ENCODE measurements at places on chromosomes 1 and 21.

DNA sequence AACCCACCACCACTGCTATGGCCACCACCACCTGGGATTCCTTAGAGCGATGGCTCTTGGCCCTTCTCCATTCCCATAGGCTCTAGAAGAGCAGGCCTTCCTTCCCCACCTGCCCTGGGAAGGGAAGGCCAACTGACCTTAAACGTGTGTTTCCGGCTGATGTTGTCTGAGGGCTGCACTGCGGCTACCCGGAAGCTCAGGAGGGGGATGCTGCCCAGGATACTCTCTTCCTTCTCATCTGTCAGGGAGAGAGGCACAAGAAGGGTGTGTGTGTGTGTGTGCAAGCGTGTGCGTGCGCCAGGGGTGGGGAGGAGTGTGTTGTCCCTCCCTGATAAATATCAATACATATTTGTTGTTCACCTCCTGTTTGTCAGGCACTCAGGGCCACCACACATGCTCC lies 51.0 kb upstream of the GOLT1A start:
- DNase-seq = no peak

GRCh38 chr1:217687511-217687910 lies 56.4 kb downstream of the SPATA17 start:
- DNase-seq = peak; percentile 13

DNA sequence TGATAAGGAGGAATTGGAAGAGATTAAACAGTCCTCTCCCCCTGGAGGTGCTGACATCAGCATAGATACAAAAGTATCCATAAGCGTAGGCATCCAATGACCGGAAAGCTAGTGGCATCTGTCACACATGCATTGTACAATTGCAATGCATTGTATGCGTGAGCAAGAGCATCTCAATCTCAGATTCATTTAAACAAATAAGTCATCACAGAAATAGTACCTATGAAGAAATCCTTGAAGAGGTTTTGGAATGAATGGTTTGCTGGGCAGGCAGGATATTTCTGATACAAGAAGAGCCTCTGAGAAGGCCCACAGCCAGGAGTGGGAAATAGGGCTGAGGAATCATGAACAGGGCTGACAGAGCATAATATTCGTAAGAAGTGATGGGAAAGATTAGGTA lies 88.9 kb upstream of the ABCD3 start:
- DNase-seq = no peak

DNA sequence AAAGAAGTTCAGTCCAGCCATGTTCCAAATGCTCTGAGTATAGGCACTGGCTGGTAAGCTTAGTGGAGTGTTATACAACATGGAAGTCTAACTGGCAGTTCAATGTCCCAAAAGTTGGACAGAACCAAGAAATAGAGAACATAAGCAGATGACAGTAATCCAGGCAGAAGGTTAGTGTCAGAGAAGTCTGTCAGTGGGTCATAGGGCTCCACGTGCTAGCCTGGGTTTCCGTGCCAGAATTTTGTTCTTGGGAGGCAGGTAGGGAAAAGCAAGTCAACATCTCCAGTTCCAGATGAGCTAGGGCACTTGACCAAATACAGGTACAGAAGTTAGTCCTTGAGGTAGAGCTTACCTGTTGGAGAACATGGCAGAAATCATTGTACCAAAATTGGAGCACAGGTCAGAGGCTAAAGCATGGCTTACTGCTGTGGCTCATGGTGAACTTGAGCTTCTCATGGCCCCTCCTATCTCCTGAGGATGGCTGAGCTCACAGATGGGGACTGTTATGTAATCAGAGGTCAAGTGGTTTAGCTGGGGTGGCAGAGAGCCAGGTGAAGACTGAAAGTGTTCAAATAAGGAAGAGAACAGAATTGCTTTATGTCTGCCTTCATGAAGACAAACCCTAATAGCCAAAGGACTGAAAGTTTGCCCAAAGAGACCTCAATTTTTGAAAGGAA lies 170.8 kb downstream of the NFIA start:
- peak; percentile 93 for DNase-seq

DNA sequence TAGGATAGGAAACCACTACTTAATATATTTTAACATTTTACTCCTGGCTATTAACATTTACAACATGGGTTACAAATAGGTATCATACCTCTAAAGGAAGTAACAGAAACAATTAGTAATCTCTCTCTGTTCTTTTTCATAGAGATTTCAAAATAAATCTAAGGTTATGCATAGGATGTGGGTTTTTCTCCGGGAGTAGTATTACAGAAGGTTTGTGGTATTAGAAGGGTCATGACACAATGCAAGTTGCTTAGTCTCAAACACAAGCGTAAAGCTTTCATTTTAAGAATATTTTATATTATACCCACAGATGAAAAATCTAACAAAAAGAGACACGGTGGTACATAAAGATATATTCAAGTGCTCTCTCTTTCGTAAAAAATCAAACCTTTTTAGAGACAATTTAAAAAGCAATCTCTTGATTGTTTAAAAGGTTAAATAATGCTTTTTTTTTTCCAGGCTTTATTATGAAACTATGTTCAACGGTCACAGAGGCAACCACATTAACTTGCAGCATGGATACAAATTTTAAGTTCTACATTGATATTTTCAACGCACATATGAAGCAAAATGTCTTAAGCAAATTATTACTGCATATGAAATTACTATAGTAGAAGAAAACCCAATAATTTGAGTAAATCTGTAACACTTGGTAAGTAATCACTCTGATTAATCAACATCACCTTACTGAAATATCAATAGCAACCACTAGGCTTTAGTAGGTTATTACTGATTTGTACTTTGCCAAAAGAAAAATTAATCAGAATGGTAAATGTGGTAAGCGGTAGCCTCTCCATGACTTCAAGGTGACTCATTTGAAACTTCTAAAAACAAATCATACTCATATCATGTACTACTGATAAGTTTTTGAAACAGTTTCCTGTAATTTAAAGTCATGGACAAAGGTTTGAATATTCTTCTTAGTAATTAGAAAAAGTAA lies 97.4 kb upstream of the GFI1 start:
- no peak for DNase-seq

DNA sequence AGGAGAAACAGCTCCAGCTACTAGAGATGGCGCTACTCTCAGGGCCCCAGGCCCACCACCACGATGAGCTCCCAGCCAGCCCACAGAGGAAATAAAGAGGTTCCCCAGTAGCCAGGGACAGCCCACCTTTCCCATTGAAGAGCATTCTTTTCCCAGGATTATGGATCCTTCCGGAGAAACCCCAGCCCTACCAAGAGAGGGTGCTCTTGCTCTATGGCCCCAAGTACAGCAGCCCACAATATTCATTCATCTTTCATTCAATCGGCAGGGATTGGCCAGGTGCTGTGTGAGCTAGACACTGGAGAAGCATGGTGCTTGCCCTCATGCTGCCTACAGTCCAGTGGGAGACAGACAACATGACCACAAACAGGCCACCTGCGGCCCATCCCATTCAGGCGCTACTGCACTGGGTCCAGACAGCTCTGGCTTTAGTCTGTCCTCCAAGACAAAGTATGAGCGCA lies 29.9 kb downstream of the PMVK start:
- DNase-seq = peak; percentile 28

- peak; percentile 83 for DNase-seq
Measured at GRCh38 chr1:15799928-15800835, 7.3 kb downstream of the UQCRHL start.

- no peak for DNase-seq
Measured at GRCh38 chr21:18089786-18090185, 154.8 kb upstream of the CHODL start.

DNA sequence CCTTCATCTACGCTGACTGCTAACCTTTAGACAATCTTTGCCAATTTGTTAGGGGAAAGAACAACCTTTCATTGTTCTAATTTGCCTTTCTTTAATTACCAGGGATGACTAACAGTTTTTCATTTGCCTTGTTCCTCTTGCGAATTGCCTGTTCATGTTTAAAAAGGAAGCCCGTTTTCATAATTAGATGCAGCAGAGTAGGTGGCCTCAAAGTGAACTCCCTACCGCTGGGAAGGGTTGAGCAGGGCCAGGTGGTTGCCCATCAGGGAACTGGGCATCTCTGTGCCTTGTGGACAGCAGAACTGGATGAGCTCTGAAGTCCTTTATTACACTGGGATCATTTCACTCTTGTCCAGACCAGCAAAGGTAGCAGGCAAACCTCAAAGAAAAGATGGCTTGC lies 59.0 kb downstream of the HIVEP3 start:
- DNase-seq = peak; percentile 60

- DNase-seq = peak; percentile 63
Measured at GRCh38 chr1:93304716-93305138, 41.0 kb upstream of the DR1 start.

DNA sequence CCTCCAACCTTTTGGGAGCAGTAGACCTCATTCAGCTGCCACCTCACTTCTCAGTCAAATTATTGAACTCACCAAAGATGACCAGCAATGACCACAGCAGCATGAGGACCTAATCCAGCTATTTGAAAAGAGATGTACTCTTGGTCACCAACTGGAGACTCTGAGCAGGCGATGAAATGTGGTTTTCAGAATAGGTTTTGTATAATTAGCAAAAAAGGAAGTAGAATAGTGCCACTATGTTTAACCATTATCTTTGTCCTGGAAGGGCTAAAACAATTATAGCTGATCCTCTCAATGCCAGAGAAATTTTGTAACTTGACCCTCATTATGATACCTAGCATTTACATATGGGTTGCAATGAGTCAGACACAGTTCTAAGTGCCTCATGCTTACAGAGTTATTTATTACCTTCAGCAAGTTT lies at the start of gene FCRL2:
FCRL2 (minus strand) TSS at position 162 of the 421 bp plus-strand sequence; CDS start at position 103, 59 bp downstream.
- DNase-seq = no peak

DNA sequence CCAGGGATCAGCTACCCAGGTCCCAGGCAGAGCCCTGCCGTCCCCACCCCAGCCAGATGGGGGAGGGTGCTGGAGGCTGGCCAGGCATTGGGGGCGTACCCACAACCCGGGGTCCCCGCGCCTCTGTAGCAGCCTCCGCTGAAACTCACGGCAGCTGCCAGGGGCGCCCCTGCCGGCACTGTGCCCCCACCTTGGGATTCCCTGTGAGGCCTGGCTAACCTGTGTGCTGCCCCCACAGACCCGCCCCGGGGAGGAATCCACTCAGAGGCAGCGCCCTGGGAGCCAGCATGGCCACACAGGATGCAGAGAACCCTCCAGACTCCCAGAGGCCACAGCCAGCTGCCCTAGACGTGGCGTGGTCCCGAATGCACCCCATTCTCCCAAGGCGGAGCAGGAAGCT lies 3.8 kb downstream of the DVL1 start:
- no peak for DNase-seq

GRCh38 chr21:46253610-46254124 lies 25.1 kb upstream of the LSS start:
- no peak for DNase-seq

DNA sequence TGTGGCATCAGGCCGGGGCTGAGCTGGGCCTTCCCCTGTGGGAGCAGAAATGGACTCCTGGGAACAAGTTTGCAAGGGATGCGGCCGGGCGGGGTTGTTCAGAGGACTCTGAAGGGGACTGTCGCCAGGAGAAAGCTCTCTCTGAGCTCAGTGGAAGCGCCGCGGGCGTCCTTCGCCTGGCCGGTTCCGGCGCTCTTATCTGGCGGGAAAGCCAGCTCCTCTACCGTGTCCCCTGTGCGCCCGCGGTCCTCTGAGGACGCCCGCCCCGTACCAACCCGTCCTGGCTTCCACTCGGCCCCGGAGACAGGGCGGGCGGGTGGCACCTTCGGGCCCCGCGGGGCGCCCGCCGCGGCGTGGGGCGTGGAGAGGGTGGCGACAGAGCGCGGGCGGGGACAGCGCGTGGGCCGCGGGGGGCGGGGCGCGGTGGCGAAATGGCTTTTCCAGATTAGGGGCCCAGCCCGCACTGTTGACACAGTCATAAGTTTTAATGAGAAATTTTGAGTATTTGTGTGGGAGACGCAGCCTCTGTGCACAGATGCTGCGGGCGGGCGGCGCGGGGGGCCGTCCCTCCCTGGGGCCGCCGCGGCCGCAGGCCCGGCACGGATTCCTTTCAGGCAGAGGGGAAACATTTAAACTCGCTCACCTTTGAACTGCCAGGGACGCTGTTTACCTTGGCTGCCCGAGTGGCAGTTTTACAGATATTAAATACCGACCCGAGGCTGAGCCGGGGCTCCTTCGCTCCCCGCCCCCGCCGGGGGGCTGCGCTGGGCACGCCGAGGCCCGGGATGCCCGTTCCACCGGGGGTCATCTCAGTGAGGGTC lies 70.2 kb downstream of the FOXD2 start:
- DNase-seq = peak; percentile 73

- DNase-seq = no peak
Measured at GRCh38 chr1:174990382-174990999, 9.3 kb upstream of the CACYBP start.

GRCh38 chr1:1618396-1619068 lies 3.2 kb downstream of the MIB2 start:
- no peak for DNase-seq

DNA sequence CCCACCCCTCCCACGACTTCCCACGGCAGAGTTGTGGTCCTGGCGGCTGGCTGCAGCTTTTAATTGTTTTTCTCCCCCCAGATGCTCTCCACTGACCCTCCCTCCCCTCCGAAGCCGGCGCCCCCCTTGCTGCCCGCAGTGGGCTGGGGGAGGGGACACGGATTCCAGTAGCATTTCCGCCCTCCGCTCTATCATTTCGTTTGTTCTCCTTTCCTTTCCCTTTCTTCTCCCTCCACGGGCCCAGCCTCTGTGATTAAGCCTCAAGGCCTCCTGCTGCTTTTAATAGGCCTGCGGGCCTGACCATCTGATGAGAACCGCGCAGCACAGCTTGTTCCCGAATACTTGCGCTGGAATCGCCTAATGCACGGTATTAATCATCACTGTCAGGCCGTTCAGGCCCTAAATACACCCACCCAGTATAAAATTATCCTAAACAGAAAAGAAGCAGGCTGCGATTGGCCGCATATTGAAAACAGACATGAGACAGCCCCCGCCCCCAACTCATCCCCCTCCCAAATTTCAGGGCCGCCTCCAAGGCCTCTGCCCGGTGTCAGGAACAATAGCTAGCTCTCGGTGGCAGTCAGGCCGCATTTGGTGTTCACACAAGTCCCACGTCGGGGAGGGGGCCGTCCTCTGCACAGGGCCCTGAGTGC lies 102.0 kb upstream of the ARHGEF16 start:
- peak; percentile 86 for DNase-seq

- DNase-seq = peak; percentile 31
Measured at GRCh38 chr1:44290250-44291094, 64.6 kb downstream of the ERI3 start.

DNA sequence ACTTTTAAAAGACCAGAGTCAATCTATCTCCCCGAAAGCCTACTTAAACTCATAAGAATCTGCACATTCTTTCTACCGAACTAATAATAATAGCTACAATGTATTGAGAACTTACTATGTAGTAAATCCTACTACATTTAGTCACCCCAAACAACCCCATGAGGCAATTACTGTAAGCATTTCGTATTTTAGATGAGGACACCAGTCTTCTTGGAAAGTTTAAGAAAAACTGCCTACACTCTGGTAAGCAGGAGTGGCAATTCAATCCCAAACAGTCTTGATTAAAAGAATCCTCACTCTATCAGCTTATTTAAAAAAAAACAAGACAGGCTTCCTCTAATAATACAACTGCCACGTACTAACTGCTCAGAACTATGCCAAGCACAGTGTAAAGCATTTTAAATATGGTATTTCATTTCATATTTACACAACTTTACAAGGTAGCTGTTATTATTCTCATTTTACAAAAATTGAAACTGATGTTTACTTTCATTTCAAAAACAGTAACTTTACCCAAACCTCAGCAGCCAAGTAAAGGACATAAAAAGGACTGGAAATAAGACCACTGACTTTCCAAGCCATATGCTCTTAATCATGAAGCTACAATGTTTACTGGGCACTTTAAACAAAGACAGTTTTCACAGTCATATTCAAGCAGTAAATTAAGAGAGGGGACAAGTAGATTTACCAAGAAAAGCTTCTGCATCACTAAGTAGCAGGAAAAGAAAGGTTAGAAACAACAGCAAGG lies 13.9 kb downstream of the ARID4B start:
- DNase-seq = no peak
